H1 (cell line): ENCODE measurements at places on chromosomes 16 and 17.

- DNase-seq, result no peak
Measured at GRCh38 chr16:5062051-5062450, 3.7 kb downstream of the C16orf89 start.

- DNase-seq, result no peak
Measured at GRCh38 chr17:9529033-9529700, 46.5 kb downstream of the STX8 start.

DNA sequence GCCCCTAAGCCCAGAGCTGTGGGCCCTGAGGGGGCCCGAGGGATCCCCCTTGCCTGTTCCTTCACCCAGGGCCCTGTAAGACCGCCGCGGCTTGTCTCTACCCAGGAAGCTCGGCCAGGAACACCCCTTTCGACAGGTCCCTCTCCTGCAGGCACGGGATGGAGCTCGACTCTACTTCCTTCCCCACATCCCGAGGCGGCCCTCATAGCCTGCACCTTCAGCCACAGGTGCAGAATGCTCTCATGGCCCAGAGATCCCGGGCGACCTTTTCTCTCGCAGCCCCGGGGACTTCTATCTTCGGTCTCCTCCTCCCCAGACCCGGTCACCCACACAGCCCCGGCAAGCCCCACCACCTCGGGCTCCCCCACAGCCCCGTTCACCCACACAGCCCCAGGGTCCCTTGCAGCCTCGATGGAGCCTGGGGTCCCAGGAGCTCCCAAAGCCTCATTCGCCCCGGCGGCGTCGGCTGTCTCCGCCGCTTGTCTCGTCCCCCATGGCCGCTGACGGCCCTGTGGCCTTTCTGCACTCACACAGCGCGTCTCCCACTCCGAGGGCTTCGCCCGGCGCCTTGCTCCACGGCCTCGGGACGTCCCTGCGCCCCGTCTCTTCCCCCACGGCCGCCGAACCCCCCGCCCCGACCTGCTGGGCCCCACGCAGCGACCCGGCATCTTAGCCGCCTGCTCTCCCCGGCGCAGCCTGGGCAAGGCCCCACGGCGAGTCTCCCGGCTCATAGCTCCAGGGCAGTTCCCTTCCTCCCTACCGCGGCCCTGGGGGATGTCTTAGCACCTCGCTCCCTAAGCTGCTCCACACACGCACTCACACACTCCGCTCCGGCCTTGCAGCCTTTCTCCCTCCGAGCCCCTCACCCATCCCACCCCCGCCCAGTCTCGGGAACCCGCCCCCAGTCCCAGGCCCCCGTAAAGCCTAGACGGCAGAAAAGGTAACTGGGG is 650 bp downstream of the KIAA0753 start:
- no peak for DNase-seq

DNA sequence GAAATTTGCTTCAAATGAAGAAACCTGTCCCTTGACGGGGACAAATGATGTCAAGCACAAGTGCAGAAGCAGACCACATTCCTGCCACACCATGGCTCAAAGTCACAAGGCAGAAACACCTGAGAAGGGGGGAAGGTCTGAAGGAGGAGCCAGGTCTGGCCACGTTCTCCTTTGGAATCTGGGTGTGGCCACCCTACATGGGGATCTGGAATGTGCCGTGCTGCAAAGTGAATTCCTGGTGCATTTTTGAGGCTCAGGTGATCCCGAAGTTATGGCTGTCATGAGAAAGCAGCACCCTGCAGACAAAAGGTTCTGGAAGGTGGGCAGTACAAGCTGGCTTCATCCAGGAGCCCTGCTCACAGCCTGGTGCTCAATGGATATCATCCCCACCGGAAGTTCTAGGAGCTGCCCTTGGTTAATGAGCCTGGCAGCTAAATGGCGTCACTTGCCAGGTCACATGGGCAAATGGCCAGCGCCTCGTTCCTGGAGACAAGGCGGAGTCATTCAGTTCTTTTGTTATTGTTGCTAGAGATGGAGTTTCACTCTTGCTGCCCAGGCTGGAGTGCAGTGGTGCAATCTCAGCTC is 20.1 kb upstream of the ADCY9 start:
- no peak for DNase-seq

GRCh38 chr17:75643643-75644017 is 10.4 kb downstream of the SMIM5 start:
- DNase-seq, result no peak

GRCh38 chr16:53836142-53836541 is 132.2 kb downstream of the FTO start:
- no peak for DNase-seq

- DNase-seq, result peak; percentile 37
Measured at GRCh38 chr16:85412911-85413520, 200.1 kb upstream of the GSE1 start.

- no peak for DNase-seq
Measured at GRCh38 chr16:3623642-3624041, 12.2 kb upstream of the SLX4 start.

GRCh38 chr17:42287305-42287976 is 857 bp upstream of the STAT5A start:
- no peak for DNase-seq

DNA sequence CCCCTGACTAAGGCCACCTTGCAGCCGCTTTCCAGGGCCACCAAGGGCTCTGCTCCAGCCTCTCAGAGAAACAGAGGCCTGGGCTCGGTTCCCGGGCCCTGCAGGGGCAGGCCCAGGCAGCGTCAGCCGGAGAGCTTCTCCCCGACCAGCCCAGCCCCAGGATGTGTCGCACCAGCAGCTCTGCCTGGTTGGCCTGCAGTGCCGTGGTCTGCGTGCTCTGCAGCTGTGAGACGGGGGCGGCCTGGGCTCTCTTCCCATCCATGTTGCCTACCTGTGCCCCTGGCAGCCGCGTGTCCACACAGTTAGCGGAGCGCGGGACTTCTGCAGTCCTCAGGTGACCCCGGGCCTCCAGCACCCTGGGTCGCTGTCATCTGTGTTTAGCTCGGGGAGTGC is 4.8 kb downstream of the IGFALS start:
- no peak for DNase-seq

DNA sequence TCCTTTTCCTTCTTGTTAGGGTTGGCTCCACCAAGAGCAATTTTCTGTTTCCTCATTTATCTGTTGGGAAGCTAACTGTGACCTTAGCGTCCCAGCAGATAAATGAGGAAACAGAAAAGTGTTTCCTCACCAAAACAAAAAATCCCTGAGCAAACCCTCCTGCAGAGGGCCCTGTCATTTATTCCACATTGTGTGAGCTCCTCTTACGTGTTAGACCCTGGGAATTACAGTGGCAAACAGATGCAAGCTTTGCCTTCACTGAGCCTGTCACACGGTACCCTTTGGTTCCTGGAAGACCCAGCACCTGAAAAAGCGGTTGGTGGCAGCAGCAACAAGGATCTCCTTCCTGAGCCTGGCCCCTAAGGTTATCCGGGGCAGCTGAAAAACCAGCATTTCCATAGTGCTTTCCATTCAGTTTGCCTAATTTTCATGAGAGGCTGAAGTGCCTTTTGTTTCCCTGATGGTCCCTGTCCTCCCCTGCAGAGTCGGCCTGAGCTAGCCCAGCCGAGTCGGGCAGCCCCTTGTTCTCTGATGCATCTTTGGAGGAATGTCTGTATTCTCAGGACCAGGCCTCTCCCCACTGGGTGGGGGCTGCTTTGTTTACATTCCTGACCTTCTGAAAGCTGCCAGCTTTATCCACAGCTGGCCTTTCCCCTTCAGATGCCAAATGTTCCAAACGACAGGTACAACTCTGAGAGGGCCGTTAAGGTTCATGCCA is 34.7 kb downstream of the YPEL2 start:
- DNase-seq, result peak; percentile 79

DNA sequence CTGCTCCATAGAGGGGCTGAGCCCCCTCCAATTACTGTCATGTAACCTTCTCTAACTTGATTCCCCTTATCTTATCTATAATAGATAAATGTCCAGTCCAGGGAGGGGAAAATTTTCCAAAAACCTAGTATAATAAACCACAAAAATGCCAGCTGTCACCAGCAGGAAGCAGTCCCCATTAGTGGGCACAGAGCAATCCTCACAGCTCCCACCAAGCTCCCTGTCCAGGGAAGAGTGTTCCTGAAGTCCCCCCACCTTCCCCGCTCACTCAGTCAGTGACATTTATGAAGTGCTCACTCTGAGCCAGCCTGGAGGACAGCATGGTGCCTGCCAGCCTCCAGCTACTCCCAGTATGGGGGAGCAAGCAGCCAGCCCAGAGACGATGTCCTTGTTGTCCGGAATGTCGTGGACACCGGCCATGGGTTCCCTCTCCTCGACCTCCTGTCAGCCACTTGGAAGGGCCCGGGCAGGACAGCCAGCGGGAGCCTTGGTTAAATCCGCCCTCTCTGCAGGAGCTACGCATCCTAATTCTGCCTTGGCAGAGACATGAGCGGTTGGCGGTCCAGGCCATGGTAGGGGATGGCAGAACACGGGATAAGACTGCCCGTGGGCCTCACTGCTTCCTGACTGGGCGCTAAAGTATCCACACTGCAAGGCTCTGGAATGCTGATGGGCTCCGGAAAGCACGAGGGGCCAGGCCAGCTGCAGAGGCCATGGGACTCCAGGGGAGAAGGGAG is 102.0 kb upstream of the CDH5 start:
- DNase-seq, result no peak

GRCh38 chr16:20760346-20760745 is 3.5 kb upstream of the ACSM3 start:
- DNase-seq, result no peak

DNA sequence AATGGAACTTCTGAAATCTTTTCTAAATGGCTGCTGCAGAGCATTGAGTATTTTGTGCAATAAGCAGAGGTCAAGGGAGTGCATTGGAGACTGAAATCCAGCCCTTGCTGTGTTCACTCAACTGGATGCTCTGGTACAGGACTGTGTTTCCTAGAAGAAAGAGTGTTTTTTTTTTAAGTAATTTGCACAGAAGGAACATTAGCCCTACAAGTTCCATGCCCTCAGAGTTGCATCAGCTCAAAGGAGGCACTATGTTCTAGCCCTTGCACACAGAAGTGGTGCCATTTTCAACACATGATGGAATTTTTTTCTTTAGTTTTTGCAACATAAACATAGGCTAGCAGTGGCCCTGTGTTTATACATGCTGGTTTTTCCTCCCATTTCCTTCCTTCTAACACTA is 144.1 kb upstream of the HLF start:
- DNase-seq, result no peak

GRCh38 chr16:11315510-11315909 is 29.7 kb upstream of the RMI2 start:
- peak; percentile 99 for DNase-seq

DNA sequence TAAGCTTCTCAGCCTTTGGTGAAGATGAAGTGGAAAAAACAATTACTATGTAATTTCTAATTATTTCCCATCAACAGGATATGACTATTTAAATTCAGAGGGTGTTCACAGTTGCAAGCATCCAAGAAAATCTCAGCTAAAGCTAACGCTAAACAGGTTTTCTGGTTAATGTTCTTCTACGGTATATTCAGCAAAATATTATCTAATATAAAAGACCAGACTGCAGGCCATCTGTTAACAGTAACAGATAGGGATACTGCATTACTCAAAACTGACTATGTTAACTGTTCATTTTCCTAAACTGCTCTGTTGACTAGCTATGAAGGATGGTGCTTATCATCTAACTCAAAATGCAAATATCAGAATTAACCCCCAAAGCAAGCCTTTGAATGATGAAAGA is 32.8 kb downstream of the GLG1 start:
- DNase-seq, result no peak

DNA sequence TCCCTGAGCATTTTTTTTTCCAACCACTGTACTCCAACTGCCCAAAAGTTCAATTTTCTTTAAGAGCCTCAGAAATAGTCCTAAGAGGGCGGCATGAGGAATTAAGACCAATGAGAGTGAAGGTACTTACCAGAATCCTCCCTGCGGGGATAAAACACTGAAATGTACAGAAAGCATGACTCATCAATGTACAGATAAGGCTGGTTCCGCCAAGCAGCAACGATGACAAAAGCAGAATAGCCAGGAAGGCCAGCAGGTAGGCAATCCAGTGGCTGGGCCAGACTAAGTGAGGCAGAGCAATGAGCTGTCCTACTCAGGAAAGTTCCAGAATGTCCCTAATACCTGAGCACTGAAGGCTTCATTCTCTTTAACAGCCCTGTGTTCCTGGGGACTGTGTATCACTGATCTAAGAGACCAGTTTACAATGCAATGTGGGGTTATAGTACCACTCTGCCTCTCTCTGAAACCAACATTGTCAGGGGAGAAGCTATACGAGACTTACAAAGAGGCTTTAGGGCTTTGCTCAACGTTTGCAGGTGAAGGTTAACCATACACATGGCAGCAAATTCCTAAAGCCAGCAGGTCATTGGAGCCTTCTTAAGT is 11.0 kb upstream of the GPR139 start:
- no peak for DNase-seq

GRCh38 chr16:50521246-50521900 is 26.8 kb upstream of the NKD1 start:
- DNase-seq, result no peak

DNA sequence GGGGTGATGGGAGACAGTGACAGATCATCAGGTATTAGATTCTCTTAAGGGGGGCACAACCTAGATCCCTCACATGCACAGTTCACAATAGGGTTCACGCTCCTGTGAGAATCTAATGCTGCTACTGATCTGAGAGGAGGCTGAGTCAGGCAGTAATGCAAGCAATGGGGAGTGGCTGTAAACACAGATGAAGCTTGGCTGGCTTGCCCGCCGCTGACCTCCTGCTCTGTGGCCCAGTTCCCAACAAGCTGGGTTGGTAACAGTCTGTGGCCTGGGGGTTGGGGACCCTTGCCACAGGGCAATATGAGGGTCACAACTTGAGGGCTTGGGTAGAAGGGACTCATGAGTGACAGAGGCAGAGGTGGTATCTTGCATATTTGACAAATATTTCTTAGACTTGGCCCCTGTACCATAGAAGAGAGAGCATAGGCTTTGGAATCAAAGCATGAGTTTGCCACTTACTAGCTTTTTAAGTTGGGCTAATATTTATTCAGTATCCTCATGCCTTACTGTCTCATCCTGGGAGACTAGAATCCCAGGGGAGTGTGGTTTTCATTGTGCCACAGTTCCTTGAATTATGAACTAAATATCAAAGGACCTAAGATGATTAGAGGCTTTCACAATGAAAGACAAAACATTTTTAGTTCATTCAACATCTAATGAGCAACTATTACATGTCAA is 133.4 kb downstream of the SPACA3 start:
- no peak for DNase-seq

DNA sequence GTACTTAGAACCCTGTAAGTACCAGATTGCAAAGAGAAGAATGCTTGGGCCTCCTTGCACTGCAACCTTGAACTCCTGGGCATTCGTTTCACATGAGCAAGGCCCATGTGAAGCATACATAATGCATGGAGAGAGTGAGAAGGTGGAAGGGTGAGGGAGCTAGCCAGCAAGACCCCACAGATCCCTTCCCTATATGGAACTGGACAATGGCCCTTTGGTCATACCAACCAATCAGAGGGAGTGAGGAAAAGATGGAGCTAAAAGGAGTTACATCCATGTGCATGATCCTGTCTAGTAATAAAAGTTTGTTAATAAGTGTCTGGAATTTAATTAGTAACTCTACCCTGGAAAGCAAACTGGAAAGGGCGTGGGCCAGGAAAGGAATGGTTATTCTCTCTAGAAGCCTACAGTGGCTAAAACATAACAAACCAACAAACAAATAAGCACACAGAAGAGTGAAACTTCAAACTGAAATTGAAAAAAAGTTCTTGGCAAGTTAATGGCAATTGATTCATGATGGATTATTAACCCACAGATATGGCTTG is 29.6 kb downstream of the DNAH3 start:
- DNase-seq, result no peak

GRCh38 chr16:27999687-28000086 is 63.8 kb downstream of the GSG1L start:
- DNase-seq, result no peak
